Stimulated activated CD4-positive, alpha-beta T cell treated with anti-CD3 and anti-CD28 coated beads, Interleukin-1b, Interleukin-23, amount 100 ng/mL, for 4 hours (primary cell): ENCODE measurements at places on chromosomes 7 and 10.

- no peak for DNase-seq
These were observed 38.9 kb downstream of the TCF7L2 start for GRCh38 chr10:112988839-112989406.

GRCh38 chr10:30026578-30026977 lies 32.8 kb downstream of the JCAD start:
- DNase-seq = no peak

DNA sequence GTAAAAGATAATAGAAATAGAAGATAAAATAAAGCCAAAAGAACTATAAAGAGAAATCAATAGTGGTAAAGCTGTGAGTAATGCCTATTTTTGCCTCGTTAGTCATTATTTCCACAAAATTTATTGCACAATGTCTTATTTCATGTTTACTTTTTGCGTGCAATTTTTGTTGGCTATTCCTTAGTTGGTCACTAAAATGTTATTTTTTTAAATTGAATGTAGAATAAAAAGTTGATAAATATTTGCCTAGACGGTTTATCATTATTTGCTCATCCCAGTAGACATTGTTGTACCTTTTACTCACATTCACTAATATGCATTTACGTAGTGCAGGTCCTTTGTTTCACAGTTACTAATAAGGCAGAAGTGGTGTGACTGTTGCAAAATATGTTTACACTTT lies 227.8 kb upstream of the BMPER start:
- no peak for DNase-seq

GRCh38 chr10:113007343-113007771 lies 57.3 kb downstream of the TCF7L2 start:
- no peak for DNase-seq

DNA sequence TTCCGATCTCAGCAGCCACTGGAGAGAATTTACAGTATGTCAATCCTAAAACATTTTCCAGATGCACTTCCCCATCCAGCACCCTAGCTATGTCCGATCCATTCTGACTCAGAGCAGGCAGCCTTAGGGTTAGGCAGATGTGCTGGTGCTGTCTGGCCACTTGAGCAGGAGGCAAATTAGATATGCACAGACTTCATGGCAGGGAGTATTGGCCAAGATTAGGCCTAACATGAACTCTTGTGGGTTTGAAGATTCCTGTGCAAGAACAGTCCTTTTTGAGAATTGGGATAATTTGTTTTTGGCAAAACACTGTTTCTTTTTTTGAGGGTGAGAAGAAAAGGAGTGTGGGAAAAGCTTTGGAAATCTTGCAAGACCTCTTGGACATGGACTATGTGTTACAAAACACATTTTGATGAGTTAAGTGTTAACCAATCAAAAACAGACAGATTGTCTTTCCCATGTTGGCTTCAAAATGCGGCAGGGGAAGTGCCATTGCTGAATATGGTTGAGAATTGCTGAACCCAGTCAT lies 218.6 kb upstream of the INHBA start:
- no peak for DNase-seq

DNA sequence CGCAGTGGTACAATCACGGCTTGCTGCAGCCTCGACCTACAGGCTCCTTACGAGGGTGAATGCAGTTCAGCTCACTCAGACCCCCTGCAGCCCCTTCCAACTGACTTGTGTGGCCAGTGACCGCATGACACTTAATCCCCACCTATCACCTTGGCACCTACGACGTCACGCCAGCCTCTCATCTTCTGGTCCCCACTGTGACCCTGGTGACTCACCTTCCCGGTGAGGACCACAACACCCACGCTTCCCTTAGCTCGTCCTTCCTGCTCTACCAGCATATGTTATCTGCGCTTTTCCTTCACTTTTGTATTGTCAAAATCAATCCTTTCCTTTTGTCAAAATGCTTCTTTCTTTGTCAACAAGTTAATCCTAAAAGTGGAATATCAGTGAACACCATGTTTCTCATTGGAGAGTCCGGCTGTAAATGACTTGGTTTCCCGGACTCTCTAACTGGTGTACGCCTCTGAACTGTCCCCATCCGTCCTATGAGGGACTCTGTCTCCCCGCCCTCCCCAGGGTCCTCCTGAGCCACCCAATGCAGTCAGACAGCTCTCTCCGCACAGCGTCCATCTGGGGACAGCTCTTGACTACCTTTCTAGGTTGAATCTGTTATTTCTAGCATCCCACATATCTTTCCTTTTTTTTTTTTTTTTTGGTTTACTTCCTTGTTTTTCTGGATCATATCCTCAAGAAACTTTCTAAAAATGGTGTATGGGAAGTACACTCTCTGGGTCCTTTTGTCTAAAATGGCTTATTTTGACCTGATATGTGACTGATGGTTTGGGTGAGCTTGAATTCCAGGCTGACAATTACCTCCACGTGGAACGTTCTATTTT lies 37.3 kb downstream of the CFAP46 start:
- no peak for DNase-seq

GRCh38 chr10:123502983-123503382 lies 163.2 kb upstream of the GPR26 start:
- no peak for DNase-seq

GRCh38 chr7:140197218-140197890 lies 20.6 kb upstream of the KDM7A start:
- DNase-seq = no peak

DNA sequence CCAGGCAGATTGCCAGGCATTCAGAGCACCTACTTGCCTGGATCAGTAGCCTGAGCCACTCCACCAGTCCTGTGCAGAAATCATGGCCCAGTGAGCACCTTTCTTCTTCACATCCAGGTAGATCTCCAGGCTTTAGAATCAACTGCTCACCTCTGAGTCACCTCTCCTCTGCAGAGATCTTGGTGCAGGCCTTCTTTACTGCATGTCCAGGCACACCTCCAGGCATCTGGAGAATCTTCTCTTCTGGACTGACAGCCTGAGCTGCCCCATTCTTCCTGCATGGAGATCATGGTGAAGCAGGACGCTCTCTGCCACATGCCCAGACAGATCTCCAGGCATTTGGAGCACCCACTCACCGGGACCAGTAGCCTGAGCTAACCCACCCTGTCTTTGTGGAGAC lies 894.5 kb upstream of the MBL2 start:
- no peak for DNase-seq

DNA sequence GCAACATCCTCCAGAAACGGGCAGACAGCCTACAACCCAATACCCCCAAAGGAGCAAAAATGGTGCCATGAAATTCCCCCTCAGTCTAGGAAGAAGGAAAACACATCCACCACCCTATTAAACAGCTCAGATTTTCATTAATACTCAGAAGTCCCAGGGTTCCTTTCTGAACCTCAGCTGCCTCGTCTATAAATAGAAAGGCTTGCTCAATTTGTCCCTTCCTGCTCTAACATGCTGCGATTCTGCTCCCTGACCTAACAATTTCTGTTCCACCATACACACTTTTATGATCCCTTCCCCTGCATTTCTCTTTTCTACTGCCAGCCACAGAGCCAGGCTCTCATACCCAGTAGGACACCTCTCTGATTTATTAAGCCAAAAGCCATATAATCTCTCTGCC lies 68.1 kb downstream of the MTERF1 start:
- DNase-seq = no peak

GRCh38 chr7:81294897-81295515 lies 376.2 kb upstream of the SEMA3C start:
- no peak for DNase-seq

GRCh38 chr10:12656518-12657142 lies 307.3 kb downstream of the CAMK1D start:
- no peak for DNase-seq

- no peak for DNase-seq
These were observed 261.3 kb upstream of the AUTS2 start for GRCh38 chr7:69336976-69337375.

GRCh38 chr7:17770710-17771375 lies 169.5 kb downstream of the SNX13 start:
- no peak for DNase-seq

DNA sequence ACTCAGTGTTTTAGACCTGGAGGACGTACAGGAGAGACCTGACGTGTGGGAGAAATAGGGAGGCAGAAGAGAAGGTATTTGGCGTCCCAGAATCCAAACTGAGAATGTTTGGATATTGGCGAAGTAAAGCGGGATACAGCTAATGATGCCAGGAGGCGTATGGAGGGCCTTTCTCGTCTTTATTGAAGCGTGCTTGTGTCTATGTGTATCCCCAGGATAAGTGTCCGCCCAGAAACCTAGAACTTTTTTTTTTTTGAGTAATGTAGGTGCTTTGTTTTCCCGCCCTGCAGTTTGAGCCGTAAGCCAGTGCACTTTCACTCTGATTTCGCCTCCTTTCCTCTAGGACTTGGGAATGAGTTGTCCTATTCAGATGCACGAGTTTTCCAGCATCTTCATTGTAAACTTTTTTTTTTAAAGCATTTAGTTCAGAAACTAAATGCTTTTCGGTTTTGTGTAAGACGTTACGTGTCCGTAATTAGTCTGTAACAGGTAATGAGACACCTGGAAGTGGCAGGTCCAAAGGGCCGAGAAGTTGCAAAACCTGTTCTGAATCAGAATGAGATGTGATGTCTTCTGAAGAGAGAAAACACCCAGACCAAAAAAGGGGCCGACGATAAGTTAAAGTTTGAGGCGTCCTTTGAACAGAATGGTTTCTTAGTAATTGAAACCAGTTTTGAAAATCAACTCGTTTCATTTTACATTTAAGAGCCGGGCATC lies 746 bp downstream of the ARL5B start:
- no peak for DNase-seq

GRCh38 chr10:88920986-88921593 lies 31.5 kb downstream of the ACTA2 start:
- DNase-seq = no peak

- no peak for DNase-seq
These were observed 178.5 kb downstream of the EBF3 start for GRCh38 chr10:129785536-129785981.

DNA sequence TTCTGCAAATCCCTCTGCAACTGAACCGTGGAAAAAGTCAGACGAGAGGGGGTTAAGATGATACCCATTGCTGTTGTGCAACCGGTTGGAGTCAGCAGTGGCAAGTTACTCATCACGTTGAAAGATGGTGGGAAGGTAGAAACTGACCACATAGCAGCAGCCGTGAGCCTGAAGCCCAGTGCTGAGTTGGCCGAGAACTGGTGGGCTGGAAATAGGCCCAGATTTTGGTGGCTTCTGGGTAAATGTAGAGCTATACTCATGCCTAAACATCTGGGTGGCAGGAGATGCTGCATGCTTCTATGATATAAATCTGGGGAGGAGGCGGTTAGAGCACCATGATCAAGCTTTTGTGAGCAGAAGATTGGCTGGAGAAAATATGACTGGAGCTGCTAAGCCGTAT lies 78.6 kb downstream of the ARL5B start:
- DNase-seq = no peak

DNA sequence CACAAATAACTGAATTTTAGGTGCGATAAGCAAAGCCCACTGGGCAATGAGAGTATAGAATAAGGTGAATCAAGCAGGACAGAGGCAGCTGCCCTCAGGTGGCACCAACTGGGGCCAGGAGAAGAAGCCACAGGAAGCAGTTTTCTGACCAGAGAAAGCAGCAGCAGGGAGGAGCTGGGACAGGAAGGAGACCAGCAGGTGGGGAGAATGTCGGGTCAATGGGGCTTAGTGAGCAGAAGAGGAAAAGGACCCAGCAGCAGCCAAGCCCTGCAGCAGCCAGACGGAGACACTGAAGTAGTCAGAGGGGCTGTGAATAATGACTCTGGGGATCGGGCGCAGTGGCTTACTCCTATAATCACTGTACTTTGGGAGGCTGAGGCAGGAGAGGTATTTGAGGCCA lies 209.6 kb upstream of the SH2B2 start:
- no peak for DNase-seq

GRCh38 chr10:116278846-116279245 lies 5.8 kb upstream of the GFRA1 start:
- DNase-seq = no peak

DNA sequence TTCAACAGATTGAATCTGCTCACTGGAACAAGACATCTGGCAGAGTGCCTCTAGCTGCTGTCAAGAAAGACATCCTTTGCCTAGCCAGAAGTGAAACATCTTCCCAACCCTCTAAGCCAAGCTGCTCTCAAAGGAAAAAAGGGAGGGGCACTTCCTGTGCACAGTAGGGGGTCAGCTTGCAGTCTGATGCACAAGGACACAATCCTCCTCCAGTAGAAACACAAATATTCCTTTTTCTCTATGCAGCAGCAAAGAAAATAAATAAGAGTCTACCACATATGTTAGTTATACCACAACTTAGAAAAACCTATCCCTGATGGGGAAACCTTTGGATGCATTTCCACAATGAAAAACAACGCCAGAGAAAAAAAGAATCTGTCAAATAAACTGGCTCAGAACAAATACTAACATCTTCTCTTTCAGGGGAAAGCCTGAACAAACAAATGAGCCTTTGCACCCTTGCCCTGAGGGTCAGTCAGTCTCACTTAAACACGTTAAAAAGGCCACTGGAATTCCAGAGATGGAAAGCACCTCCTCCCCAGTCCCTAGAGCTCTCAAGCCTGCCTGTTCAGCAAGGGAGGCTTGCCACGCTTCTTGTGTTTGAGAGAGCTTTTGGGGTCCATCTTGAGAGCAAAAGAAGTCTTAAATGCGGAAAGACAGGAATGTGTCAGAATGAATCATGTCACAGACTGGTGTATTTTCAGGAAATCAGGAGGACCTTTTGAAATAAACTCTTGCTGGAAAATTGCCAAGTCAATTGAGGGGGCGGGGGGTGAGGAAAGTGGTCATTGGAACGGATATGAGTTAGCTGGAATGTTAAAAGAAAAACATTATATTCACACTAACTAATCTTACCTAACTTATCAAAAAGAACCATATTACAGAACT lies 7.5 kb downstream of the LAMB1 start:
- no peak for DNase-seq

GRCh38 chr10:97771055-97771891 lies 526 bp downstream of the SFRP5 start:
- DNase-seq = no peak

DNA sequence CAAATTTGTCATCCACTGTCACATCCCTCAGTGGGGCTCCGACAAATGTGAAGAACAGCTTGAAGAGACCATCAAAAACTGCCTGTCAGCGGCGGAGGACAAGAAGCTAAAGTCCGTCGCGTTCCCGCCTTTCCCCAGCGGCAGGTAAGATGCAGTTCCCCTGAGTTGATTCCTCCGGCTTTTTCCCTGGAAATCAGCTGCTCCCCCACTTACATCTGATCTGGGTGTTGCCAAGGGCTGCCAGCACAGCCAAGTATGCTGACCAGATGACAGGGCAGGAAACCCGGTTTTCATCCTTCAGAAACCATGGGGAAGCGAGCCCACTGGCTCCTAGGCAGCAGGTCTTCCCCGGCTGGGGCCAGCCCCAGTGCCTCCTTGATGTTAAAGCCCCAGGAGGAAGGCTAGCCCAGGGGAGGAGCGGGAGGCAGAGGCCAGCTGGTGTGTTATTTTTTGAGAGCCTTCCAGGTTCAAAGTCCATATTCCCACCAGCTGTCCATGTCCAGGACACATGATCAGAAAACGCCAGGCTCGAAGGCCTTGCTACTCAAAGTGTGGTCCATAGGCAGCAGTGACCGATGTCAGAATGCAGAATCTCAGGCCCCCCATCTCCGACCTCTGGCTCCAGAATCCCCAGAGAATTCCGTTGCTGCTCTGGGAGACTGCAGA lies 23.4 kb downstream of the AIFM2 start:
- no peak for DNase-seq
